ENCODE measurements at places on chromosomes 2 and 18. TPM values are rescaled to one million over a fixed set of nuclear protein-coding genes. Genes with fewer than 3 reads are reported as not detected.

GRCh38 chr2:26550276-26551015 is 72.5 kb upstream of the OTOF start:
- DNase-seq = no peak

The CARF gene
- polyA plus RNA-seq = 2.7 TPM

The FAM228A gene
- polyA plus RNA-seq = 0.39 TPM

DNA sequence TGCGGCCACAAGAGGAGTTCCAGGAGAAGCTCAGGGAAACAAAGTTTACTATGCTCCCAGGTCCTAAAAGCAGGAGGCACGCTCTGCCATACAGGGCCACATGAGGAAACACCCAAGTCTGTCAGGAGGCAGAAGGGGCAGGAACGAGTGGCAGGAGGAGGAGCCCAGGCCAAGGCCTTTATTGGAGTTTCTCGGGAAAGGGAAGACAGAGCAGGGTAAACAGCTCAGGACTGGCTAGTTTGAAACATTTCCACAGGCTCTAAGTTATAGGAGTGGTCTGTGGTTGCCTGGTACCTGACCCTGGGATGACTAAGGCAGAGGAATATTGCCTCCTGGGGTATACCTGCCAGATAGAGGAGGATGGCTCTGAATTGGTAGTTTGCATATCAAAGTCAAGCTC is 3.7 kb upstream of the ZNF638 start:
- DNase-seq = no peak

The DNAH7 gene
- polyA plus RNA-seq = 3.8 TPM

DNA sequence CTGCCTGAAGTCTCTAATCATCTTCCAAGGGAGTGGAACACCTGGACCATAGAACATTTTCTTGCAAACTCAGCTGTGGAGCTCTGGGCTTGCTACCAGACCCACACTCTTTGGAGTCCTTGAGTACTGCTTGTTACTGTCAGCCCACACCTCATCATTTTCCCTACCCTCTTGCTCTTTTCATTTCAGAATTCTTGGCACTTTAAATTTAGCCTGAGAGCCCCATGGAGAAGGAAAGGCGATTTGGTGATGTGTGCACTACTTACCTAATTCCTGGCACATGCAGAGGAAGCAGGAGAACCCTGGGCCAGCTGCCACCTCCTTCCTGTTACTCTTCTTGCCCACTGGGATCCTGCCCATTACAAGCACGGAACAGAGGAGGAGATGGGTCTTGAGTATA is 31.7 kb downstream of the TMEM178A start:
- no peak for DNase-seq

The SEPTIN10 gene
- 20.8 TPM for polyA plus RNA-seq

GRCh38 chr2:57146951-57147350 is 899.7 kb upstream of the VRK2 start:
- DNase-seq = no peak

Data from kidney (tissue), 22 donors.